NCI-H1930 (cell line): ENCODE measurements at places on chromosomes 1 and 21.

- no peak for DNase-seq
Measured at GRCh38 chr1:173093691-173094445, 43.1 kb upstream of the TNFSF18 start.

DNA sequence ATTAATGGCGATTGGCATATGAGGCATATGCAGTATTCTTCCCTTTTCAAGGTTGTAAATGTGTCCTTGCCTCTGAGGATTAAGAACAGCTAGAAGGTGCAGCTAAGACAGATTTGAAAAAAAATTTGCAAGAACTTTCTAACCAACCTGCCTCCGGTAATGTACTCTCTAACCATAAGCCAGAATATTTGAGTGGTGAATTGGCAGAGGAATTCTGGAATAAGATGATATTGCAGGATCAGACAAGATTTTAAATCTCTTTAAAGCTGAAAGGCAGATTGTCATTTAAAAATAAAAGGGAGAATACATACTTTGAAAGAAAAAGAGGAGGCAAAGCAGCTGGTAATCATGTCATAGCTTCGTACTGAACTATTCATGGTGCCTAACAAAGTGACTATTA lies 29.2 kb downstream of the MROH9 start:
- DNase-seq = no peak

DNA sequence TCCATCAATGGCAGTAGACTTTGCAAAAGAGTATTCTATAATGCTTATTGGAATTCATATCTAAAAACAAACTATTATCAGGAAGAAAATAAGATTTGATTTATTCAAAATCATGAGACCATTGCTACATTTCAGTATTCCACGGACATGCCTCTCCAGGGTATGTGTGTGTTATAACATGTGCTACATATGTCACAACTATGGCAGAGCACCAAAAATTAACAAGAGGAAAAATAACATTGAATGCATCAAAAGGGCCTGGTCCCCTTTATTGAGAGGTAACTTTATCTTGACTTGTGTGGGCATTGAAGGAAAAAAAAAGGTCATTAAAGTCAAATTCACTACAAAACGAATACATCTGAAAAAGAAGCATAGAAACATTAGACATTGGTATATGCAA lies 22.6 kb upstream of the LRRC8B start:
- no peak for DNase-seq

DNA sequence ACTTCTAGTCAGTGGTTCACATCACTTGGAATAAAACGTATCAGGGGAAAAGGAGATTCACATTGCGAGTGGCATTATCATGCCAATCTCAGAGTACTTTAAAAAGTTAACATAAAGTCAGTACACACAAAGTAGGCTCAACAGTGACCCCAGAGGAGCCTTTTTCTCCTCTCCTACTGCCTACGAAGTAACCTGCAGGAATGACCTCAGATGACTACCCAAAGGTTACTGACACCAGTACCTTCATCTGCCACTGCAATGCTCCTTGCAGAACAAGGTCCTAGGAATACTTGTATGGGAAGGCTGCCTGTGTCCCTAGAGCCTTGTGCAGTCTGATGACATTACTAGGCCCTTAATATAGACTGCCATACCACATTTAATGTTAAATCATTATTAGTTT lies 389.8 kb upstream of the LYPLAL1 start:
- no peak for DNase-seq

DNA sequence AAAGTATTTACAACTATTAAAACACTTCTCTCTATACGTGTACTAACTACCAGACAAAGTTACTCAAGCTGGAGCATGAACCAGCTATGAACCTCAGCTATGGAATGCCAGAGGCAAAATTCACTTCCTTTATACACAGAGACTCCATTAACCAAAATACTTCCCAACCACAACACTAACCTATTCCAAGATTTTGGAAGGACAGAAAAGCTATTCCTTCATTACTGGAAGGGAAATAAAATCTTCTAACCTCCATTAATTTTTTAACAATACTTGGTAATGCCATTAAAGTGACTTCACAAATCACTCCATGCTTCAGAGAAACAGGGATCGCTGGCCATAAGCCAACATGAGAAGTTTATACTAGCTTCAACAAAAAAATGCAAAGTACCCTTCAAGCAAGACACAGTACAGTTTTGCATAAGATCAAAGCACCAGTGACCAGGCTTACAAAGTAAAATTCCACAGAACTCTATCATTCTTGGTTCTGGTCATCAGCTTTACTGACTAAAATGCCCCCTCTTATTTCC lies 58.0 kb downstream of the PUM1 start:
- DNase-seq = no peak

- DNase-seq = no peak
Measured at GRCh38 chr21:36908260-36908908, 58.1 kb downstream of the HLCS start.

GRCh38 chr1:36625935-36626310 lies 143.2 kb upstream of the CSF3R start:
- DNase-seq = no peak

GRCh38 chr1:180674603-180675530 lies 43.0 kb downstream of the XPR1 start:
- DNase-seq = no peak

GRCh38 chr1:30417001-30417700 lies 306.2 kb downstream of the MATN1 start:
- no peak for DNase-seq

- no peak for DNase-seq
Measured at GRCh38 chr1:53627031-53627430, 111.9 kb downstream of the GLIS1 start.

GRCh38 chr1:225816643-225817538 lies 7.0 kb downstream of the EPHX1 start:
- no peak for DNase-seq

- DNase-seq = no peak
Measured at GRCh38 chr1:12422488-12422887, 192.7 kb downstream of the VPS13D start.

GRCh38 chr21:43301409-43302061 lies 125.4 kb downstream of the SIK1 start:
- DNase-seq = no peak

GRCh38 chr1:115092175-115092574 lies 2.9 kb upstream of the TSPAN2 start:
- DNase-seq = no peak

DNA sequence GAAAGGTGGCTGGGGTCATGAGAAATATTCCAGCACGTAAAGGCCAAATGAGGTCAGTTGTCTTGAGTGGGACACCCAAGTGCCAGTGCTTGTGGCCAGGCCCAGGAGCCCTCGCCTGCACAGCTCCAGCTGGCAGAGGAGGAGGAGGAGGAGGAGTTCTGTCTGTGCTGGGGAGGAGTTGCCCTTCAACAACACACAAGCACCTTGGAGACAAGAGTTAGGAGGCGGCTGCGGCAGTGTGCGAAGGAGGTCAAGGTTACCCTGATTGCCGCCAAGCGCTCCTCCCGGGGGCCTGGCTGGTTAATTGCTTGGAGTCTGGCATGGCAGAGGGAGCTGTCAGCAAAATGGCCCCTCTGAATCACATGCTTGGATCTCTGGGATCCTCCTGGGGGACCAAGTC lies 45.1 kb downstream of the GRIK3 start:
- DNase-seq = no peak
